Astrocyte of the cerebellum (primary cell): ENCODE measurements at places on chromosomes 6 and 20.
A peak's percentile ranks its signal among the peaks of the same experiment; 100 is the strongest.

- DNase-seq = no peak
These were observed 99.5 kb upstream of the THEMIS start for GRCh38 chr6:128000363-128000762.

GRCh38 chr20:37341632-37342031, 4.3 kb upstream of the SRC start:
- DNase-seq = no peak

DNA sequence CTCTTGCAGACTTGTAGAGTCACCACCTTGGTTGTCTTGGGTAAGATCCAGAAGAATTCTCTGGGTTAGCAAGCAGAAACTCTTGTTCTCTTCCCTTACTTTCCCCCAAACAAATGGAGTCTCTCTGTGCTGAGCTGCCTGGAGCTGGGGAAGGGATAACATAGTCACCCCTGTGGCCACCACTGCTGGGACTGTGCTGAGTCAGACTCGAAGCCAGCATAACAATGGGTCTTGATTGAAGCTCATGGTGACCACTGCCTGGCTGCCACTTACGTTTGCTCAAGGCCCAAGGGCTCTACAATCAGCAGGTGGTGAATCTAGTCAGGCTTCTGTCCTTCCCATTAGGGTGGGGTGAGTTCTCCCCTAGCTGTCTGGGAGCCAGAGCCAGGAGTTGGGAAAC, 15.4 kb upstream of the ERVFRD-1 start:
- peak; percentile 32 for DNase-seq

DNA sequence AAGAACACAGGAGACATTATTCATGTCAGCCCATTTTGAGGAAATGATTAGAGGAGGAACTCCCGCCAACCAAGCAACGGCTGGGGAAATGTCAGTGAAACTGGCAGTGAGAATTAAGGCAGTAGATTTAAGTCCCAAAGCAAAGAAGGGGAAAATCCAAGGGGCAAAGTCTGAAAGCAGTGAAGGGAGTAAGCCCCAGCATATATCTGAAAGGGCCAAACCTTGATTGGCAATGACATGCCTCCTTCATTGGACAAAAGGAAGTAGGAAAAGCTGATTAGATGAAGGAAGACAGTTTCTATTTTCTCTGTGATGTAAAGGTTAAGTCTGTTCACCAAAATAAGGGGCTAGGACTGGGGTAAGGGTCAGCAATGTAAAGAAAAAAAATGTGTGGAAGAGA, 190.3 kb downstream of the RNF144B start:
- DNase-seq = no peak

- no peak for DNase-seq
These were observed at the start of gene DLL1 for GRCh38 chr6:170290296-170291128. Gene DLL1 (minus strand): TSS chr6:170291078. CDS start chr6:170290139, 939 bp downstream.

- no peak for DNase-seq
These were observed 97.5 kb downstream of the ZMYND8 start for GRCh38 chr20:47258745-47259695.

GRCh38 chr20:31603822-31604566, 1.1 kb upstream of the ID1 start:
- DNase-seq = peak; percentile 99

- no peak for DNase-seq
These were observed 13.8 kb downstream of the UCKL1 start for GRCh38 chr20:63942250-63942951.

GRCh38 chr20:22578221-22579118, 5.9 kb downstream of the FOXA2 start:
- DNase-seq = no peak

DNA sequence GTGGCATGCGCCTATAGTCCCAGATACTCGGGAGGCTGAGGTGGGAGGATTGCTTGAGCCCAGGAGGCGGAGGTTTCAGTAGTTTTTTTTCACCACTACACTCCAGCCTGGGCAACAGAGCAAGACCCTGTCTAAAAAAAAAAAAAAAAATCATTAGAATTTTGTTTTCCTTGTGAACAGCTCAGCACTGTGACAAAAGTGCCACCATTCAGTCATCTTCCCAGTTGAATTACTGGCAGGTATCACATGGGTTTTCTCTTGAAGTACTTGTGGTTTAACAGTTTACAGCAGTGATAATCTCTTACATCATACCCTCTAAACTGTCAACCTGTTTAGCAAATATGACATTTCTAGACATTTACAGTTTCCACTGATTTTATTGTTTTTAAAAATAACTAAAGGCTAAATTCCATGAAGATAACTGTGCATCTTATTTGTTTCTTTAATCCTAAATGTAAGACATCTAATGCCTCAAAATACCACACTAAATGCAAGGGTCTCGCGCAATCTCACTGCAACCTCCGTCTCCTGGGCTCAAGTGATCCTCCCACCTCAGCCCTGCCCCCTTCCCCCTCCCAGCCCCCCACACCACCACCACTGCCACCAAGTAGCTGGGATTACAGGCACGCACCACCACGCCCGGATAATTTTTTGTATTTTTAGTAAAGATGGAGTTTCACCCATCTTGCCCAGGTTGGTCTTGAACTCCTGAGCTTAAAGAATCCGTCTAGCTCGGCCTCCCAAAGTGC, 7.0 kb downstream of the TRPC4AP start:
- no peak for DNase-seq

DNA sequence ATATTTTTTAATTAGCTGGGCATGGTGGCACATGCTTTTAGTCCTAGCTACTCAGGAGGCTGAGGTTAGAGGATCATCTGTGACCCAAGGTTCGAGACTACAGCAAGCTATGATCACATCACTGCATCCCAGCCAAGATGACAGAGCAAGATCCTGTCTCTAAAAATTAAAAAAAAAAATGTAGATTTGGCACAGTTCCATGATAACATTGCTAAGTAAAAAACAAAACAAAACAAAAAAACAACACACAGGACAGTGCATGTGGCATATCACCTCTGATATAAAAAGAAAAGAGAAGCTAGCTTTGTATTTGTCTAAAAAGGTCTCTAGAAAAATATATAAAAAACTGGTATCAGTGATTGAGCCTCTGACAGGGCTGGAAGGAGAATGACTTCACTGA, 24.6 kb downstream of the RNF24 start:
- DNase-seq = no peak

DNA sequence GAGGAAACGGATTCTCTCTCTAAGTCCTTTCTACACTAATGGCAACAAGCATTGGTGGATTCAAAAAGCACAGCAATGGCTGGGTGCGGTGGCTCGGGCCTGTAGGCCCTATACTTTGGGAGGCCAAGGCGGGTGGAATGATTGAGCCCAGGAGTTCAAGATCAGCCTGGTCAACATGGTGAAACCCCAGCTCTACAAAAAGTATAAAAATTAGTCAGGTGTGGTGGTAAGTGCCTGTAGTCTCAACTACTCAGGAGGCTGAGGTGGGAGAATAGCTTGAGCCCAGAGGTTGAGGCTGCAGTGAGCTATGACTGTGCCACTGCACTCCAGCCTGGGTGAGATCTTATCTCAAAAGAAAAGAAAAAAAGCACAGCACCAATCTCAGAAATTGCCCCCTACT, 19.3 kb downstream of the PAQR8 start:
- no peak for DNase-seq

DNA sequence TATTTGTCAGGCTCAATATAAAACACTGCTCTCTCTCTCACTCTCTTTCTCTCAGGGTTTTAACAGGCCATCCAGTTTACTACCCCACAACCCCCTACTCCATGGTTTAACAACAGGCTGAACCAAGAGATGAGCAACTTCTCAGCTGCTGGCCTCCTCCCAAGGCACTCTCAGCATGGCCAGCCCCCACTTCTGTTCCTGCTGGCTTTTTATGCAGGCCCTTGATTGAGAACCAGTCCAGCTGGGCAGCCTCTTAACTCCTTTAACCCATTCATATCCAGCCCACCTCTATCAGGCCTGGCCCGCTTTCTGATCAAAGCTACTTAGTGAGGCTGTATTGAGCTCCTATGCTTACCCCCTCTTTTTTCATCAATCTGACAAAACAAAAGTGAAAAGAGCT, 346.8 kb upstream of the POU3F2 start:
- DNase-seq = no peak
